ENCODE measurements at places on chromosomes 11 and 22.

DNA sequence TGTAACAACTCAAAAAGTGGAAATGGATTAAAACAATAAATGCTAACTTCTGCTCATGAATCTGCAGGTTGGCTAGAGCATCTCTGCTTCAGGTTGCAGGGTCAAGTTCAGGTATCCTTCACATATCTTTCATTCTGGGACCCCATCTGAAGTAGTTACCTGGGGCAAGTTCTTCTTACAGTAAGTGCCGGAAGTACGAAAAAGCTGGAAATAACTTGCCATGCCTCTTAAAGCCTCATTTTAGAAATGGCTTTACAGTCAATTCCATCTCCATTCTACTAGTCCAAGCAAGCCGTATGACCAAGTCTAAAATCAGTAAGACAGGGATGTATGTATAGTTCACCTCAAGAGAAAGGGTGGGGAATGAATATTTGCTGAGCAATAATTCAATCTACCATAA is 93.7 kb downstream of the FCHSD2 start:
- DNase-seq = no peak

DNA sequence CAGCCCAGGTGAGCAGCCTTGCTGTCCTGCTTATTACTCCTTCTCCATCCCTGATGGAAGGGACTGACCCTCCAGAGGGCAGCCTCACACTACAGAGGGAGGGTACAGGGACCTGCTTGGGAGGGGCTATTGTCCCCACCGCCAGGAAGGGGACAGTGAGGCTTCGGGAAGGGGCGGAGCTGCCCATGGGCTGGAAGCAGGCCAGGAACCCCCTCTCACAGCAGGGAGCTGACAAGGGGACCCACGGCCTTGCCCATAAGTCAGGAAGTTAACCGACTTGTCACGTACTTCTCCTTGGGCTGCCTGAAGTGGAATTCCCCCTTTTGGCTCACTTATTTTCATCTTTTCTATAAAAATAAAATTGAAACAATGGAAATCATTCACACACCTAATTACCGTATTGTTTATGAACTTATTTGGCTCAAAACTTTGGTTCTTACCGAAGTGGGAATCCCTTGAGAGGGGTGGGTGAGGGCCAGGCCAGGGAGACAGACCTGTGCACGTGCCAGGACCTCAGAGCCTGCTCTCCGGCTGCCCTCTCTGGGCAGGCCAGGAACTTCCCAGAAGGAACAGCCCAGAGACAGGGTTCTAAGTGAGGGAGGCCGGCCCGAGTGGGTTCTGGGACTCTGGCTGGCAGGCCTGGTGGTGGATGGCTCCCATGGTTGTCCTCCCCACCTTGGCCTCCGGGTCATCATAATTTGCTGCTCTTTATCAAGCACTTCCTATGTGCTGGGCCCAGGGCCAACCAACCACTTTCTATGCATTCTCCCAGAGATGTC is 5.8 kb downstream of the MGAT3 start:
- DNase-seq = no peak

DNA sequence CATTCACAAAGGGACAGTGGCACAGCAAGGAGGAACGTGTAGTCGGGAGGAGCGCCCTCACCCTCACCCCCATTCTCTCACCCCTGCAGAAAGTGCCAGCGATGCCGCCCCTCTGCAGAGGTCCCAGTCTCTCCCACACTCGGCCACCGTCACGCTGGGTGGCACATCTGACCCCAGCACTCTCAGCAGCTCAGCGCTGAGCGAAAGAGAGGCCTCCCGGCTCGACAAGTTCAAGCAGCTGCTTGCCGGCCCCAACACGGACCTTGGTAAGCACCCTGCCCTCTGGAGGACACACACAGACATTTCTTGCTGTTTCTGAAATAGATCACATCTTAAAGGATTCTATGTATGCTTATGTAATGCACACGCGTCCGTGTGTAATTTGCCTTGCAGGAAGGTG is 34.9 kb downstream of the TBC1D22A start:
- no peak for DNase-seq

DNA sequence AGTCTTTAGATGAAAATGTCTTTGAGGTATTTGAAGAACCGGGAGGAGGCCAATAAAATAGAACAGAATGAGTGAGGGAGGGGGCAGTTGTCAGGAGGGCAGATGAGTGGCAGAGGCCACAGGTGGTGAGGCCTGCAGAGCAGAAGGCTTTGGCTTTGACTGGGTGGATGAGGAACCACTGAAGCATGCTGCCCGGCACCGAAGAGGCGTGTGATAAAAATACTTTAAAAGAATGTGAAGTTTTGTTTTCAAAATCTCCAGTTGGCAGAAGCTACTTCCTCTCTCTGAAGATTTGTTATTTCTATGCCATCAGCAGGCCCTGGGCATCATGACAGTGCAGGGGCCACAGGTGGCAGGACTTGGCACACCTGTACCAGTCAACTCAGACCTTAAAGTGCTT is 6.3 kb downstream of the MS4A12 start:
- DNase-seq = peak; percentile 49

DNA sequence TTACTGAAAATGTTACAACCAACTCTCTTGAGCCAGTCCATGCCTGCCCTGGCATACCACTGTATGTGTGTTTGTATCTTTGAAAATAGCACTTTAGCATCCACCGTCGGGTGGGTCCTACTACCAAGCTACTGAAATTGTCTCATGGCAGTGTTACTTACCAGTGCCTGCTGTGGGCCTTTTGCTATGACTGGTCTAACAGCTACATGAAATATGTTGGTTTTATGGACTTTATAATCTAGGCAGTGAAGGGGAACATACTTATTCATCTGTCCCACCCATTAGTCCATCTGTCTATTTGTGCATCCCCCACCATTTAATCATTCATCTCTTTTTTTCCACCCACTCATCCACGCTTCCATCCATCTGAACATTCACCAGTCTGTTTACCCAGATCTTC is 106.0 kb downstream of the NAV2 start:
- DNase-seq = no peak

- DNase-seq = peak; percentile 63
Observed at GRCh38 chr11:111379602-111380136, 594 bp upstream of the POU2AF1 start.

DNA sequence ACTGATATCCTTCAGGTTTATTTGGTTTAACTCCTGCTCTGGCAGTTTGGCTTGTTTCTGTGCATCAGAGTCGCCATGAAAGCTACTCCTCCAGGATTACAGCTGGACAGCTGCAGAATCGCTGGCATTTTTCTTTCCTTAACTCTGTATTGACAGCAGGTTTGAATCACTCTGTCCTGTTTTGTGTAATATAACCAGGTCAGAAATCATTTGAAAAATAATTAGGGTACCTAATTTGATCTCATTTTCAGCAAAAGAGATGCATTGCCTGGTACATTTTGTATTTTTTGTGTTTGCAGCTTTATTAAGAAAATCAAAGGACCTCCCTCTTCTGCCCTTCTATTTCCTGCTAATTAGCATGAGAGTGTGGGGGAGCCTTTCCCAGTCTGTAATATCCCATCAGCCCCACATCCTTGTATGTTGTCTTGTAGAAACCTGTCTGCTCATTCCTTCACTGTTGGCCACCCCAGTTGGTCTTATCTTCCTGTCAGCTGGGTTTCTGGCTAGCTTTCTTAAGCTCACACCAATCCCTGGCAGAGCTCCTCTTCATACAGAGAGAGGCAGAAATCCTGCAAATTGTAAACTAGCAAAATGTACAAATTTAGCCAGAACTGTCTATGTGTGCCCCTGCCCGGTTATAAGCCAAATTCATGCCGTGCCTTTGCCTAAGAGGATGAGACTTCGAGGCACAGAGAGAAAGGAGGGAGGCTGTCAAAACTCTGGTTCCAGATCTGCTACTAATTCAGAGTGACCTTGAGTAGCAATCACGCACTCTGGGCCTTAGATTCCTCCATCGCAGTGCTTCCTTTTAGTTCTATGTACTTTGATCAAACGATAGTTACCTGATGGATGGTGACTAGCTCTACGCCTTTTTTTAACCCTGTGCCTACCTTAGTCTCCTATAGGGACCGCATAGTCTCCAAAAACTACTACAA is 200.6 kb downstream of the NAV2 start:
- no peak for DNase-seq

DNA sequence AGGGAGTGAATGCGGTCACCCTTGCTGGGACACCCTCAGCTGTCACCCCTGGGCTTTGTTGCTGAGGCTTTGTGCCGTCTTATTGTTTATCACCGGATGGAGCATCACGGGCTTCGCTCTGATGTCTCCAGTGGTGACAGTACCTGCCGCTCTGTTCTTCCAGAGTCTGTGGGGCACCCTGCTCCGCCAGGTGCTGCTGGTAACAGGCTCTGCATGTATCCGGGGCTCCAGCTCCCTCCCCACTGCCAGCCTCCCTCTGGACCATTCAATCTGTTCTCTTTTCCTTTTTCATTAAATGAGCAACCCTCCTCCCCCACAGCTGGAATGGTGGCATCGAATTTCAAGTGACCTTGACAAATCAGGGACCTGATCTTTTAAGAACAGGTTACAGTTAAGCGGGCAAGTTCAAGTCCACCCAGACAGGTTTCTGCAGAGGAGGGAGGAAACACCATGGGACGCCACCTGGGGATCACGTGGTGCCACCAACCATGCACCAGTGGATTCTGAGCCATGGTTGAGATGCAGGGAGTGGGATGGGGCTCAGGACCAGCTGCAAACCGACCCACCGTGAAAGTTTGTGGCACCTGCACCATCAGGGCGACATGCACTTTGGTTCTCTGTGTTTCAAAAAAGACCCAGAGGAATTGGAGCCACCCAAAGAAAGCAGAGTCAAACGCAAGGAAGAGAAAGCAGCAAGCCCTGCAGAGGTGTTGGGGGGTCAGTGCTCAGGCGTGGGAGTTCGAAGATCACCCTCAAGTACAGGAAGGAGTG is 89.3 kb downstream of the BCR start:
- DNase-seq = peak; percentile 26

- no peak for DNase-seq
Observed at GRCh38 chr11:8785457-8785856, 102.9 kb downstream of the RPL27A start.

GRCh38 chr11:133776671-133777367 is 68.5 kb downstream of the SPATA19 start:
- DNase-seq = no peak

DNA sequence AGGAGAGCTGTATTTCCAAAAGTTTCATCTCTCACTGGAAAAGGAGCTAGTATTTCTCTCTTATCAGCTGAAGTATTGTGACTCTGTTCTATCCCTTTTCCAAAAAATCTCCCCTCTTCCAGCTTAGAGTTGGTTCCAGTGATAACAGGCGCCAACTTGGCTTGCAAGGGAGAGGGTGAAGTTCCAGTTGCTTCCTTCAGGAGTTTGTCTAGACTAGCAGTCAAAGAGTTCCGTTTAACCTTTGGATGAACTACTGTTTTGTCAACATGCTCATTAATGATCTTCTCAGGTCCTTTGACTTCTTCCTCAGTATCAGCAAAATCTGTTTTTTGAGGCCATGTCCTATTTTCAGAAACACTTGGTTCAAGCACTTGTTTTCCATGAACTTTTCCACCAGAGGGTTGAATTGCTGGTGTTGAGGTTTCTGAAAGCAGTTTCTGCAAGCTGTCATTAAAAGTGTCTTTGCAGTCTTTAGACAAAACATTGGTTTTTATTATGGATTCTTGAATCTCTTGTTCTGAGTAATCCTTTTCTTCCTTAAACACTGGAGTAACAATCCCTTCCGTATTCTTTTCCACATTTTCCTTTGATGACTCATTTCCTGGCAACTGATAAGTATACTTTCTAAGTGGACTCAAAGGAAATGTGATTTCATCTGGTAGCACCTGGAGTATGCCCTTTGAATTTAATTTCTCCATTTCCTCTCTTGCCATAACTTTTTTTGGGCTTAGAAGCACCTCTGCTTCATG is 39.7 kb upstream of the CCDC89 start:
- DNase-seq = no peak

GRCh38 chr11:123330948-123331347 is 99.1 kb upstream of the GRAMD1B start:
- no peak for DNase-seq

DNA sequence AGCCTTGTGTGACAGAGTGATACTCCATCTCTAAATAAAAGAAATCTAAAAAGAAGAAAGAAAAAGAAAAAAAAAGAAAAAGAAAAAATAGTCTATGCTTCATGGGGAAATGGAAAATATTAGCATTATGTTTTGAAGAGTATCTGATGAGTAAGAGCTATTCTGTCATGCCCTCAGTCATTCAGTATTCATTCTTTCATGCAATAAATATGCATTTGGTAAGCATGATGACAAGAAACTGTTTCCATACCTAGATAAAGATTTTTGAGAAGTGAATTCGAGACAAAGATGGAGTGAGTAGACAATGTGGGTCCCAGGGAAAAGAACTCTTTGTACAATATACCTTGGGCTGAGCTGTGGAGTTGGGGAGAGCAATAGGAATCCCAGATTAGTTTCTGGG is 6.2 kb upstream of the IFTAP start:
- no peak for DNase-seq

GRCh38 chr22:30421695-30422480 is 3.7 kb upstream of the MTFP1 start:
- DNase-seq = no peak

DNA sequence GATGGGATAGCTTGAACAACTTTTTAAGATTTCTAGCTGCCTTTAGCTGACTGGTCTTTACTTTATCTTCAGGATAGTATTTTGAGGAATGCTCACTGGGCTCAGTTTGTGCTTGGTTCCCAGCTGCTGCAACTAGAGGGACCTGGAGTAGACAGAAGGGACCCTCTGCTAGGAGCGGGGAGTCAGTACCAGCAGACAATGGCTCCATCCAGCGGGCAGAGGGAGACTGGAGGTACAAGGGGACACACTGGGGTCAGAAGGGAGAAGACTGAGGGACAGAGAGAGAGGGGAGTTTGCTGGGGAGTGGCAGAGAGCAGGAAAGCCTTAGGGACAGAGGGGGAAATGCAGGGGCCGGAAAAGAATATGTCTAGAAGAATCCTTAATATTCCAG is 22.0 kb upstream of the ACER3 start:
- no peak for DNase-seq

GRCh38 chr11:121472312-121472711 is 19.5 kb upstream of the SORL1-AS1 start:
- DNase-seq = no peak

DNA sequence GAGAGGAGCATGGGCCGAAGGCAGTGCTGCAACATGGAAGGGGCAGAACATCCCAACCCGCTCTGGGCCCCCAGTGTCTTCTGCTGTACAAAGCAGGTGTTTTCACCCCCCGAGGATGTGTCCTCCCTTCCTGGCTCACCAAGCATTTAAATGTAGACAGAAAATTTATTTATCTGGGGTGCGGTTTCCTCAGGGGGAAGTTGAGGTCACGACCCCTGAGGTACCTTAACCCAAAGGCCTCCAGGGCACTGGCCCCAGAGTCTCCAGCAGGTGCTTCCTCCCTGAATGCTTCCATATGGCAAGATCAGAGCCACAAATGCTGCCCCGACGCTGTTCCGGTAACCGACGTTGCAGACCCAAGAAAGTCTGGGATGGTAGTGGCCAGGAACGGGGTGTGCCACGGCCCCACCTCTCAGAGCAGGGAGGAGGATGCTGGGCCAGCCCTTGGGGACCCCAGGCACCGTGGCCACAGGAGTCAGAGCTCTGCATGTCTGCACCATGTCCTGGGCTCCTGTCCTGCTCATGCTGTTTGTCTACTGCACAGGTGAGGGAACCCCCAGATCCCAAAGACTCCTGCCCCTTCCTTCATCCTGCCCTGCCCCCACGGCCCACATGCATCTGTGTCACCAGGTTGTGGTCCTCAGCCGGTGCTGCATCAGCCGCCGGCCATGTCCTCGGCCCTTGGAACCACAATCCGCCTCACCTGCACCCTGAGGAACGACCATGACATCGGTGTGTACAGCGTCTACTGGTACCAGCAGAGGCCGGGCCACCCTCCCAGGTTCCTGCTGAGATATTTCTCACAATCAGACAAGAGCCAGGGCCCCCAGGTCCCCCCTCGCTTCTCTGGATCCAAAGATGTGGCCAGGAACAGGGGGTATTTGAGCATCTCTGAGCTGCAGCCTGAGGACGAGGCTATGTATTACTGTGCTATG is at the start of gene VPREB1:
VPREB1 (plus strand) TSS at position 471 of the 935 bp plus-strand sequence; CDS start at position 499, 28 bp downstream.
- DNase-seq = no peak

- no peak for DNase-seq
Observed at GRCh38 chr11:70928854-70929598, 323.4 kb downstream of the SHANK2 start.

All from CD4-positive, alpha-beta T cell treated with Interferon gamma for 1 hour (primary cell).